Activated CD4-positive, CD25-positive, alpha-beta regulatory T cell (primary cell): ENCODE measurements at places on chromosomes 1 and 21.

DNA sequence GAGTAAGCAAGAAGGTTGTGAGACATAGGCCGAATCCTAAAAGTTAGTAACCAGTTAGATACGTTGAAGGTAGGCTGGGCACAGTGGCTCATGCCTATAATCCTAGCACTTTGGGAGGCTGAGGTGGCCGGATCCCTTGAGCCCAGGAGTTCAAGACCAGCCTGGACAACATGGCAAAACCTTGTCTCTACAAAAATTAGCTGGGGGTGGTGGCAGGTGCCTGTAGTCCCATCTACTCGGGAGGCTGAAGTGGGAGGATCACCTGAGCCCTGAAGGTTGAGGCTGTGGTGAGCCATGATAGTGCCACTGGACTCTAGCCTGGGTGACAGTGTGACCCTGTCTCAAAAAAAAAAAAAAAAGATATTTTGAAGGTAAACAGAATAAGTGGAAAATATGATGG, 1.5 kb upstream of the PARP1 start:
- no peak for DNase-seq

DNA sequence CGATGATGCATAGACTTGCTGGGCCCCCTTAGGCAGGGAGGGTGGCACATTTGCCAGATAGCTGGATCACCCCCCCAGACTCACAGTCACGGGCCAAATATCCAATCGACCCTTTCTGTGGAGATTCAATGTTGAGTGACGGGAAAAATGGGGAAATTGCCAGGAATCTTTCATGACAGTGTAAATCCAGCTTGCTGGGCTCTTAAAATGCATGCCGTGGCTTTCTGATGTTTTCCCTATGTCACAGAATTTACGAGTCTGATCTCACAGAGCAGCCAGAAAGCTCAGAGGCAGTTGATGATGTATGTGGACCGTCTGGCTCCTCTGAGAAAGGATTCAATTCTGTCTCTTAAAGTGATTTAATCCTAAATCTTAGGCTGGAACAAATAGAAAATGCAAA, 150.1 kb upstream of the ZNF644 start:
- no peak for DNase-seq

- no peak for DNase-seq
Observed at GRCh38 chr1:30012455-30013440, 710.6 kb downstream of the MATN1 start.

- DNase-seq, result no peak
Observed at GRCh38 chr1:36944883-36945282, 89.4 kb downstream of the GRIK3 start.

GRCh38 chr1:53783056-53783455, 44.1 kb upstream of the GLIS1 start:
- DNase-seq, result no peak

DNA sequence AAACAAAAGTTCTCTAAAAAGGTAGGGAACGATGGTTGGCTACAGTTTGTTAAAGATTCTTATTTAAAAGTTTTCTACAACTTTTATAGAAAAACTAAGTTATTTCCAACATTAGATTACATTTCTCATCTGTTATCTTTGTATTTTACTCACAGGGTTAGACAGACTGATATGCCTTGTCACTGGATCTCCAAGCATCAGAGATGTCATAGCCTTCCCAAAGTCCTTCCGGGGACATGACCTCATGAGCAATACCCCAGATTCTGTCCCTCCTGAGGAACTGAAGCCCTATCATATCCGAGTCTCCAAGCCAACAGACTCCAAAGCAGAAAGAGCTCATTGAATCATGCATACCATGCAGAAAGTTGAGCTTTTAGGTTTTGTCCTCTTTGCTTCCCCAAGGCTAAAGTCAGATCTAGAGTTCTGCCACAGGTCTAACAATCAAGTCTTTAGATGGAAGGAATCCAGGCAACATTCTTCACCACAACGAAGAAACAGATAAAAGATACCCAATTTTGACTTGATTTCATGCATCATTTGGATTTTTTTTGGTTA, 10.3 kb downstream of the GAS5 start:
- no peak for DNase-seq

- no peak for DNase-seq
Observed at GRCh38 chr1:235947989-235948388, 81.3 kb upstream of the LYST start.

DNA sequence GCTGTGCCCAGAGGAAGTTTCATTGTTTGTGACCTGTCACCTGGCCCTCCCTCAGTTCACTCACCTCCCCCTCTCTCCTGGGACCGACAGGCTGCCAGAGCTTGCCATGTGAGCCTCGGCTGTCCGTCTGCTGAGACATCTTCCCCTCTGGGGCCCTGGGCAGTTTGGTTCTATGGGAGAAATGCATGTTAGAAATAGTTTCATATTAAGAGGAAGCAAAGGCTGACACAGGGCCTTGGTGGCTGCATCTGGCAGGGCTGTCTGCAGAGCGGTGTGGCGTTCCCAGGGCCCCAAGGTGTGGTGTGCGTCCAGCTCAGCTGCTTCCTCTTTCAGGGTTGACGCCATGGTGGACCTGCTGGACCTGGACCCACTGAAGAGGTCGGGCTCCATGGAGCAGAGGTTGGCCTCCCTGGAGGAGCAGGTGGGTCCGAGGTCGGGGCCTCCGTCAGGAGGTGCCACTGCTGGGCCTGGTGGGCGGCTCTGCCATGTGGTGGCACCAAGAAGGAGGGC, 31.9 kb upstream of the LRRC3 start:
- DNase-seq, result no peak

DNA sequence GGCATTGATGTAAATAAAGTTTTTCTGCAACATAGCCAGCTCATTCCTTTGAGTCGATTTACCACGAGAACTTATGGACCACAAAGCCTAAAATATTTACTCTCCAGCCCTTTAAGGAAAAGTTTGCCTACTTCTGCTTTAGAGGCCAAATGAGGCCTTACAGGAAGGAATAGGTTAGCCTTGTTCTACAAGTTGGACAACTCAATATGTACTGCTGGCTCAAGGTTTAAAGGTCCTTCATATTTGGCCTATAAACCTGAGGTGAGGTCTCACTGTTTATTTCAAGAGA, 144.5 kb upstream of the DNAH14 start:
- no peak for DNase-seq

DNA sequence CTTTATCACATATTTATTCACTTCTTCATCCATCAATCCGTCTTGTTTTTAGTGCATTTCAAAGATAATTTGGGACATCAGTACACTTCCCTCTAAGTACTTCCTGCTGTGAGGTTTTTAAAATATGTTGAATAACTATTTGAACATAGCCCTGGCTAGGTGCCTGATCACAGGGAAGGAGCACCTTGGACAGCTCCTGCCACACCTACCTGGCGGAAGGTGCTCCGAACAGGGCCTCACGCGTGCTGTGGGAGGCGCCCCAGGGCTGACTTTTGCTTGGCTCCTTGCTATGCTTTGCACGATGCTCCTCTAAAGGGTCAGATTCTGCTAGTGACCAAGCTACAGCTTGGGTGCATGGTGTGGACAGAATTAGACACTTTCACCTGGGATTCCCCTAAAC, 4.9 kb upstream of the ATXN7L2 start:
- DNase-seq, result no peak

DNA sequence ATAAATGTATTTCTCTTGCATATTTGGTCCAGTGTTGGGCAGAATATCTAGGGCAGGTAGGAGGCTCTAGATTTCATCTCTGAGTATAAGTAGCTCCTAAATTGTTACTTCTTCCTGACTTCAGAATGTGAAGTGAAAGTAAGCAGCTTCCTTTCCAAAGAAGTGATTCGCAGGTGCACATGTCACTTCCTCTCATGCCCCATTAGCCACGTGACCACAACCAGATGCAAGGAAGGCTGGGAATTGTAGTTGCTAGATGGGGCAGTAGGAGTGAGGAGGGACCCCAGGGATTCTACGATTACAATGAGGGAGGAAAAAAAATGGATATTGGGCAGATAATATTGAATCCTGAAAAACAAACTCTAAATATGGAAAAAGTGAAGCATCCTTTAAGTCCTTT, 113.2 kb upstream of the CYYR1 start:
- no peak for DNase-seq

- DNase-seq, result no peak
Observed at GRCh38 chr1:41354956-41355355, 6.3 kb upstream of the FOXO6 start.

DNA sequence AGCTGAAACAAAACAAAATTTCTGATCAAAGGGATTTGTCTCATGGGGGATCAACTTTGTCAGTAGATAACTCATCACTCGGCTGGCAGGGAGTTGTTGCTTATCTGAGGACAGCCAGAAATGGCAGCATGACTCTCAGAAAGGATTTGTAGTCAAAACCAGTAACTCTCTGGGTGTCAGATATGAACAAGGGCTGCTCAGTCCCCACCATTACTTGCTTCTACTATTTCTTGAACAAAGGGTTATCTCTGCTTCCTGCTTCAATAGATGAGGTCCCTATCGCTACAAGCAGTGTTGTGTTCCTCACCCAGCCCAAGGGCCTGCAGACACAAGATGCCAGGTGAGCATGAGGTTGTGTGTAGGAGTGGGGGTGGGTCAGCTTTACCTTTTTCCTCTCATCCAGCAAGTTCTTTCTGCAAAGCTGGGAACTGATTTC, 116.2 kb downstream of the PTBP2 start:
- DNase-seq, result no peak

GRCh38 chr1:77762072-77762476, 2.4 kb upstream of the USP33 start:
- no peak for DNase-seq

DNA sequence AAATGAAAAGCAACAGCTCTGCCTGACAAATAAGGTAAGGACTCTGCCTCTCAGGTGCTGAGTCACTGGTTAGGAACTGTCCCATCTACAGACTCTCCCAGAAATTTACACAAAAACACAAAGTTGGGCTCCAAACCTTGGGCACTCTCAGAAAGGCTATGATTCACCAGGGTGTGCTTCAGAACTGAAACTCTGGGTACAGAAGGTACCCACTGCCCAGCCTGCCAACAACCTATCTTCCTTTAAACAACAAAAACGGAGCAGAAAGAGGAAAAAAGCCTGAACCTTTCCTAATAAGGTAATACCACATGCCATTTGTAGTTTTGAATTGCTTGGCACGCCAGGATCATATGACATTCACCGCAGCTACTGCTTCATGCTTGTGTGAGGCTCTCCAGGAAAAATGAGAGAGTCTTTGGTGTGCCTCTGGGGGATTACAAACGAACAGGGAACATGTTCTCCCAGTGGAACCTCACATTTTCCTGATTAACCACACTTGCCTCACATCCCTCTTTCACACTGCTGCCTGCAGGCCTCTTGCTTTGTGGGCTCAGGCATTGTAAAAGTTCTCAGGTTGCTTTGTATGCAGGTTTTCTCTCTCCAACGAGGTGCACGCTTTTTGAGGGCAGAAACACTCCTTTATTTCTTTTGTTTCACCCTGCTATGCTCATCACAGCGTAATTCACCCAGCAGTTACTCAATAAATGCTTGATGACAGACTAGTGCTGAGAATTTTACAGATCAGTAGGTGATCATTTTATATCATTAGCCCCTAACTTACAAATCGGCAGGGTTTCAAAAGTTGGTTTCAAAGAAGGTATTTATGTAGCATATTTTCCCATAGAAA, 65.1 kb downstream of the GADD45A start:
- no peak for DNase-seq

DNA sequence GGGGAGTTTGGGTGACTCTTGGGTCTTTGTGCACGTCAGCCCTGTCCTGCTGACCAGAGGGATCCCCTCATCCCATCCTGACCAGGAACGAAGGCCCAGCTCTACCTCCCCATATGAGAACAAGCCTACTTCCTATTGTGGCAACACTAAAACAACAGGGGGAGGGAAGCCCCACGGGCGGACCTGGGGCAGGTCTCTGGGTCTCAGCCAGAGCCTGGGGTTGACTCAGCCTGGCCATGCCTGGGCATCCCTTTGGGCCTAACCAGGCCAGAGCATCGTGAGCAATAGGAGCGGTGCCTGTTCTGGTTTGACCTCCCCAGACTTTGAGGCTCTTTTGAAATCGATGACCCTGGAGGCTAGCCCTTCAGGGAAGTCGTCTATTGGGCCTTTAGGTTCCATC, 16.8 kb downstream of the RPS6KA1 start:
- DNase-seq, result no peak

DNA sequence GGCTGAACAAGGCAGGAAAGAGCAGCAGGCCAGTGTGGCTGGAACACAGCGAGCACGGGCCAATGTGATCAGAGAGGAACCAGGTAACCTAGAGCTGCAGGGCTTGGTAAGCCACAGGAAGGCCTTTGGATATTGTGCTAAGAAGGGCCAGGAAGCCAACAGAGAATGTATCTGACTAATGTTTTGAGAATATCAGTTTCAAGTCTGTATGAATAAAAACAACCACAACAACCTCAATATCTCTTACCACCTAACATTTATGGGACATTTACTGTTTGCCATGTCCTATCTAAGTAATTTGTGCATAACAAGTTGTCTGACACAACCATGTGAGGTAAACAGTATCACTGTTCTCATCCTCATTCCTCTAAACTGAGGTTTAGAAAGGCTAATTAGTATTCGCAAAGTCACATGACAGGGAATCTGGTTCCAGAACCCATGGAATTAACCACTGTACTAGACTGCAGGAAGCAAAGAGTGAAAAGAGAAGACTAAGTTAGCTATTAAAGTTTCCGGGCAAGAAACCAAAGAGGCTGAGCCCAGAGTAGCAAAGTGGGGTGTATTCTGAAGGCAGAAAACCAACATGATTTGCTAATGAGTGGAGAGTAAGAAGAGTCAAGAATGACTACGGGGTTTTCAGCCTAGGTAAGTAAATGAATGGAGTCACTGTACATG, 38.9 kb downstream of the SPRTN start:
- no peak for DNase-seq

- no peak for DNase-seq
Observed at GRCh38 chr1:107704911-107705310, 260.1 kb downstream of the VAV3 start.

- no peak for DNase-seq
Observed at GRCh38 chr1:87603626-87604025, 274.9 kb downstream of the LMO4 start.

DNA sequence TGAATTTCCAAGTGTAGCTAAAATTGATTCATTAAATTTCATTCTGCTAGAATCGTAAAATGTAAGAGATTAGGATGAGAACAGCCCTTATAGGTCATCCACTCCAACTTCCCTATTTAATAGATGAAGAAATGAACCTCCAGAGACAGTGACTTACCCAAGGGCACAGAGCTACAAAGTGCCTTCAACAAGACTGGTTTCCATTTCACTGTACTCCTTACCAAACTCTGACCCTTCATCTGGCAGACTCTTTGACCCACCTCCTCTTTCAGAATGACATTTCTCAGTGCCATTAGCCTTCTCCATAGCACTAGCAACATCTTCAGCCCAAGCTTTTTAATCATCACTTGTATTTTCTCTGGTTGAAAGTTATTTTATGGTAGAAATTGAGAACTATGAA, 161.3 kb downstream of the NEK7 start:
- no peak for DNase-seq

DNA sequence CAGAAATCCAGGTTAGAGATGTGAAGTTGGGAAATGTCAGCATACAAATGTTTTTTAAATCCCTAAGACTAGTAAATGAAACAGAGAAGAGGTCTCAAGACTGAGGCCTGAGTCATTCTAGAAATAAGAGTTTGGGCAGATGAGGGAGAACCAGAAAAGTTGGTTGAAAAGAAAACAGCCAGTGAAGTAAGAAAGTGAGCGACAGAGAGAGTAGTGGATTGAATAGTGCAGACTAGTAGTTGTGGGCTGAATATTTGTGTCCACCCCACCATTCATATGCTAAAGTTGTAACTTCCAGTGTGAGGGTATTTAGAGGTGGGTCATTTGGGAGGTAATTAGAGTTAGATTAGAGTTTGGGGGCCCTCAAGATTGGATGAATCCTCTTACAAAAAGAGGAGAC, 889.2 kb downstream of the TTLL7 start:
- DNase-seq, result no peak

GRCh38 chr1:175138579-175138978, 54.0 kb downstream of the KIAA0040 start:
- no peak for DNase-seq

GRCh38 chr1:8941906-8942305, 3.8 kb upstream of the CA6 start:
- DNase-seq, result no peak
